ENCODE measurements at places on chromosomes 2 and 18.

DNA sequence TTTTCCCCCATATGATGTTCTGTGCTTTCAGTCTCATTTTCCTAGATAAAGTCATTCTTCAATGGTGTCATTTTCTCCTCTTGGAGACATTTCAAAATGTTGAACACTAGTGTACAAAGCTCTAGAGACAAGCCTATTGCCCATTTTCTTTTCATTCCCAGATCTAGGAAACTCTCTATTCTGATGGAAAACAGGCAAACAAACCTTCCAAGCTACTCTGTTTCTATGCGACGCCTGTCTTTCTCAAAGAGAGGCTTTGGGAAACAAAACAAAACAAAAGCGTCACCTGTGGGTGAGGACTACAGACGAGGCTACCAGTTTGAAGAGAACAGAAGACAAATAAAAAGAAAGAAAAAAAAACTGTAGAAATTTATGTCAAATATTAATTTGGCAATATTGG, 311.0 kb downstream of the CBLN2 start:
- no peak for DNase-seq

DNA sequence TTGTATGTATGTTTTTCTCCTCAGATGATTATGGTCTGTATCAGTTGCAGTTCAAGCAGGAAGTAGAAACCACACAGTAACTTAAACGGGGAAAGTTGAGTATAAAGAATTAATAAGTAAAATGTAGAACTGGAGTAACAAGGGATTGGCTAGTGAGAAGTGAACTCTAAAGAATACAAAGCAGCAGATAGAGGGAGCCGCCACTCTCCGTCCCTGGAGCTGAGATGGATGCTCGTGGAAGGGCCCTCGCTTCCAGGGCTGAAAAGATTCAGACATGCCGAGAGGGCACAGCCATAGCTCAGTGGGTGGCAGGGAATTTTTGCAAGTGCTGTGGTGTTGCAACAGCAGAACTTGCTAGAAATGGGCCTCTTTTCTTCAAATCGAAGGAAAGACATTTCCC, 155.8 kb downstream of the COL6A3 start:
- no peak for DNase-seq

DNA sequence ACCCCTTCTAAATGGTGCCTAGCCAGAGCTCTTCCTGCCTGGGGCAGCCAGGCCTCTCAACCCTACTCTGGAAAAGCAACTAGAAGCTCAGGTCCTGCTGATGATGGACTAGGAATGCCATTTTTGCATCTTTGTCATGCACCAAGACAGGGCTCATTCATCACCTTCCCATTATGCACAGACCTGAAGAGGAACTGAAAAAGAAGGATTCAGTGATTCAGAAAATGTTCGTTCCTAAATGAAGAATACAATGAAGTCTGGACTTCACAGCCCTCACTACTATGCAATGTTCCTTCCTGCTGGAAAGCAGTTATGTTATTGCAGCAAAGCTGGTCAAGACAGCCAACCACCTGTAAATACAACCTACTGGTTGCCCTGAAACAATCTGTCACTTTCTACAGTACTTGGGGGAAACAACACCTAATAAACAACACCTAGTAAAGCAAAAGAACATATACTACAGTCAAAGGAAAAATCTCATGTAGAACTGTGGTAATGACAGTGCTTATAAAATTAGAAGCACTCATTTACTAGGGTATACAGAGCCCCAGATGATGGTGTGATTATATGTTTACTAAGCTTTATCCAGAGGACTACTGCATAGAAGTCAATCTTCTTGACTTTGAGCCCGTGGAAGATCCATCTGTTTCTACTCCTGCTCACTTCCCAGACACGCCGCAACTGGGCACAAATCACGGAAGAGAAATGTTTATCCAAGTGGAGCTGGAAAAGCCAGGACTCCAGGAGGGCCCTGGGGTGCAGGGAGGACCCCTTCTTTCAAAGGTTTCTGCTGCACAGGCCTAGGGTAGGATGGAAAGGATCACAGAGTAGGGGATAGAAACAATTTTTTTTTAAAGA, 103.1 kb upstream of the THOC1 start:
- DNase-seq: peak; percentile 14

DNA sequence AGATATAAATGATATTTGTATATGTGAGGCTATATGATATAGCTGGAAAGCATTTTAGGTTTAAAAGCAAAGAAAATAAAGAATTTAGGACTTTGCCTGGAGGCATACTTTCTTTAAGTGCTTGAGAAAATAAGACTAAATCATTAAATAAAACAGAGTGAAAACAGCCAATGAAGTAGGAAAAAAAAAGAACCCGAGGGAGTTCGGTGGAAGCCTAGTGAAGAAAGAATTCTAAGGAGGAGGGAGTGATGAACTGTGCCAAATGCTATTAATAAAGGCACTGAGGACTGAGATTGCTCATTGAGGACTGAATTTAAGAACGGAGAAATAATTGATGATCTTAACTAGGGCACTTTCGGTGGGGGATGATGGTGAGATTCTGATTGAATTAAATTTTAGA, 573.5 kb downstream of the DSC3 start:
- no peak for DNase-seq

- no peak for DNase-seq
Measured at GRCh38 chr18:10074110-10074509, 160.3 kb downstream of the VAPA start.

GRCh38 chr2:147913701-147914480, 69.1 kb downstream of the ACVR2A start:
- DNase-seq: no peak

DNA sequence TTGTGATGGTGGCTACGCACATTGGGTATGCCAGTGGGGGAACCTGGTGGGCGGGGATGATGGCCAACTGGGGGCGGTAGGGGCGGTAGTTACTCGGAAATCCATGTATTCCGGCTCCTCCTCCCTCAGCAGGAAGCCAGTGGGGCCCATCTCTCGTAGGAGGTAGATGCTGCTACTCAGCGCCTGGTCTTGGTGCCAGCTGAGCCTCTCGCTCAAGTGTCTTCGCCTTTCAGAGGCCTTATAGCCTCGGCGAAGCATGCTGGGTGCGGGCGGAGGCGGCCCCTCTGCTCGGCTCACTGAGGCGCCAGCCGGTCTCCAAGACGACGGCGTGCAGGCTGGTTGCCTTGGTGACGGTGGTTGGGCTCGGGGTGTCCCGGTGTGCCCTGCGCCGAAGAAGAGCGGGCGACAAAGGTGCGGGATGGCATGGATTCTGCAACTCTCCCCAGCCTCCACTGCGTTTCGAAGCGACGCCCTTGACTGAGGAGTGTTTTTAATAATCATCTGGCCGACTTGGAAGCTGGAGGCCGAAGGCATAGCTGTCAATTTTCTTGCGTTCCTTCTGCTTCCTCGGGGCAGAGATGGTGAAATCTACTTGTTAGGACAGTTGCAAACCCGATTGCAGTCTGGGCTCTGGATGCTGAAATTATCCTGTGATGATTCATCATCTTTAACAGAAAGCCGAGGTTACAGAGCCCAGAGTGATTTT, at the start of gene ZSWIM2:
ZSWIM2 (minus strand) TSS at position 298 of the 706 bp plus-strand sequence; CDS start at position 258, 40 bp downstream.
- peak; percentile 82 for DNase-seq

DNA sequence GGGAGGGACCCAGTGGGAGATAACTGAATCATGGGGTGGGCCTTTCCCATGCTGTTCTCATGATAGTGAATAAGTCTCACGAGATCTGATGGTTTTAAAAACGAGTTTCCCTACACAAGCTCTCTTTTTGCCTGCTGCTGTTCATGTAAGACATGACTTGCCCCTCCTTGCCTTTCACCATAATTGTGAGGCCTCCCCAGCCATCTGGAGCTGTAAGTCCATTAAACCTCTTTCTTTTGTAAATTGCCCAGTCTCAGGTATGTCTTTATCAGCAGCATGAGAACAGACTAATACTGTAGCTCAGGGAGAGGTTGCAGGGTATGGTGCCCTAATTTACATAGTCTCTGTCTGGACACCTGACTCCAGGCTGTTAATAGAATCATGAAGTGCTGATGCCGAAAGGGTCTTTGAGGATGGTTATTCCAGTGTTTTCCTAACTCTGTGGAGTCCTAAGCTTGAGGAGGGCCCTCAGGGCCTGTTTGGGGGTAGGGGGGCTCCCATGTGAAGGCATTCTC, 343.2 kb downstream of the ALK start:
- no peak for DNase-seq

- DNase-seq: peak; percentile 14
Measured at GRCh38 chr2:181892799-181893435, 1.4 kb downstream of the ITPRID2 start.

DNA sequence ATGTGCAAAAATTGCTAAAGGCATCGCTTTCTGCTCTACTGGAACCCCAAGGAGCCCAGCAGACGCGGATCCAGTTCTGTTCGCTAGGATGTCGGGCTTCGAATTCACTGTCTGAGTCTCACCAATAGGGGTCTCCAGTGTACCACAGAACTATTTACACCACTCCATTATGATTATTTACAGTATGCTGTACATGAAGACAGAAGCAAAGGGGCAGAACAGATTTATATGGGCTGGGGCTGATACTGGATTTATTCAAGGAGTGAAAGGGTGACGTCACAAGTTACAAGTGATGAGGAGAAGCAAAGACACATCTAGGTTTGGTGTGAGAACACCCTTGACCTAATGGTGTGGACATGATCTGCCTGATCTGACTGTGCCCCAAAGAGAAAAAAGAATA, 185.3 kb upstream of the ATP5MC3 start:
- peak; percentile 74 for DNase-seq

GRCh38 chr2:237348281-237348865, 65.6 kb downstream of the COL6A3 start:
- no peak for DNase-seq

DNA sequence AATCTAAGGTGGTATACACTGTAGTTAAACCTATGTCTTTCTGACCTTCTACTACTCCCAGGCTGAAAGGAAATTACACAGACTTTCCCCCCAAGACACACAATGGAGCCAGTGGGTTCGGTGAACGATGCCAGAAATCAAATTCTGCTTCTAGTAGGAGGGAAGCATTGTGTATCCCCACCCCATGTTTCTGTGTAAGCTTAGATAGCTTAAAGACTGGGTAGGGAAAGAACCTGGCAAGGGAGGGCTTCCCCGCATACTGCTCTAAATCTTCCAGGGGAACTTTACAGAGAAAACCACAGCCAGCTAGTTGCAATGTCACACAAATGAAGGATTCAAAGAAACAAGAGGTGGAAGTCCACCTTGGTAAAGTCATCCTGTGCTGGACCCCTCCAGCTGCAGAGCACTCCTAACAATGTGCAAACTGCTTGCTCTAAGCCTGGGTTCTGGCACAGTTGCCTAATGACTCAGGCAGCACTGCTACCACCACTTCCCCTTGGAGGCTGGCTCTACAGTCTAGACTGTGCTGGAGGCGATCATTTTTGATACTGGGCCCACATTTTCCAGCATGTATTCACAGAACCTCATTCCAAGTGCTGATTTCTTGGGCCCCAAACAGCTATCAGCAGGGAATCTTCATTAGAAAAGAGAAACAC, 47.5 kb downstream of the TRIB2 start:
- DNase-seq: peak; percentile 74

- no peak for DNase-seq
Measured at GRCh38 chr2:224586127-224586695, 1.0 kb upstream of the CUL3 start.

DNA sequence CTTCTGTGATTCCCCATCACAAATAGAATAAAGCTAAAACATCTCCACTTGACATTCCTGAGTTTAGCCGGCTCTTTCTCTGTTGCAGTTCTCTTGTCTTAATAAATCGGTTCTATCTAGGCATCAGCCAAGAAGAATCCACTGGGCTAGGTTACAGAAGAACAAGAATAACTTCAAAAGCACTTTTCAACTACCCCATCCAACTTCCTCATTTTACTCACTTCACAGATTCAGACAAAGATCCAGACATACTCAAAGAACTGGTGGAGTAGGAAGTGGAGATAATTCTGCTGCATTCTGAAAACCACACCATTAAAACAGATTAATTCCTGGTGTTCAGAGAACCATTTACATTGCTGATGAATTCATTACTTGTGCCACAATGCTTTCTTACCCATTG, 9.6 kb upstream of the ALPK2 start:
- no peak for DNase-seq

DNA sequence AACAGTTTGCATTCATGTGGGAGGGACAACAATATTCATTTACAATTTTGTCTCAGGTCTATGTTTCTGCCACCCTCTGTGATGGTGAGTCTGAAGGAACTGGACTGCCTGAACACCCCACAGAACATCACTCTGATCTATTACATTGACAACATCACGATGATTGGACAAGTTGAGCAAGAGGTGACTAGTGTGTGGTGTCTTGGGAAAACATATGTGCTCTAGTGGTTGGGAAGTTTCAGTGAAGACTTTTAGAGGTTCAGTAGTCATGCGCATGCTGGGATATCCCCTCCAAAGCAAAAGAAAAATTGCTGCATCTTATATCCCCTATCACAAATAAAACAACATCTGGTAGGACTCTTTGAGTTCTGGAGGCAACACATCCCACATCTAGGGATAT, 18.6 kb upstream of the CTLA4 start:
- no peak for DNase-seq

DNA sequence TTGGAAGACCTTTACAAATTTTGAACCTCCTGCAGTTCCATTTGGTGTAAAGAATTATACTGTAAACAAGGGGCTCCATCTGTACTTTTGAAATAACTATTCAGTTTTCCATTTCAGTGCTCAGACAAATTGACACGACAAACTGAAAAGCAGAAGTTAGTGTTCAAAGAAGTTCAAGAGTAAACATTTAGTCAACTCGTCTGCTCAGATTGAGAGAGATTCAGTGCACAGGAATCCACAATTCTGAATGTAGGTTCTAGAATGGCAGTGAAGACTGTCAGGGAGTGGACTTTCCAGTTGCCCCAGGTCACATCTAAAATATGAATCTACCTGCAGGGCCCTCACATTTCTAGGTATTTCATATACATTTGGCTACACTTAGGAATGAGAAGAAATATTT, 322.3 kb upstream of the TCF4 start:
- DNase-seq: no peak

- no peak for DNase-seq
Measured at GRCh38 chr2:201471732-201472393, 20.3 kb downstream of the STRADB start.

Measured in AG20443 (cell line).